ENCODE measurements at places on chromosomes 13 and 19. TPM values are rescaled to one million over a fixed set of nuclear protein-coding genes. Genes with fewer than 3 reads are reported as not detected.
A peak's percentile ranks its signal among the peaks of the same experiment; 100 is the strongest.

GRCh38 chr13:88676016-88676415, 1004.8 kb downstream of the SLITRK5 start:
- no peak for DNase-seq

The SIGLEC12 gene
- not detected for polyA plus RNA-seq

The ARL11 gene
- polyA plus RNA-seq = 0.45 TPM

- DNase-seq = peak; percentile 76
Measured at GRCh38 chr19:39307822-39308530, 11.8 kb downstream of the IFNL1 start.

- no peak for DNase-seq
Measured at GRCh38 chr19:57302020-57302465, 18.2 kb upstream of the ZNF543 start.

- DNase-seq = no peak
Measured at GRCh38 chr13:48733739-48734335, 80.1 kb downstream of the CYSLTR2 start.

DNA sequence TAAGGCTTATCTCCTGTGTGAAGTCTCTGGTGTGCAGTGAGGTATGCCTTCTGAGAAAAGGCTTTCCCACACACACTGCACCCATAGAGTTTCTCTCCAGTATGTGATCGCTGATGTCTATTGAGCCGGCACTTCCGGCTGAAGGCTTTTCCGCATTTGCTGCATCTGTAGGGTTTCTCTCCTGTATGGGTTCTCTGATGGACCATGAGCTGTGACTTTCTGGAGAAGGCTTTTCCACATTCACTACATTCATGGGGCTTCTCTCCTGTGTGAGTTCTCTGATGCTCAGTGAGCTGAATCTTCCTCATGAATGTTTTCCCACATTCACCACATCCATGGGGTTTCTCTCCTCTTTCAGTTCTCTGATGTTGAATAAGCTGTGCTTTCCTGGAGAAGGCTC, 14.7 kb downstream of the ZNF577 start:
- no peak for DNase-seq

The EFNA2 gene
- 4.0 TPM for polyA plus RNA-seq

The RNF113B gene
- polyA plus RNA-seq = not detected

The SIGLEC8 gene
- polyA plus RNA-seq = not detected

GRCh38 chr19:56170261-56170660, 5.5 kb upstream of the GALP start:
- no peak for DNase-seq

The DNAAF3 gene
- polyA plus RNA-seq = 8.0 TPM

DNA sequence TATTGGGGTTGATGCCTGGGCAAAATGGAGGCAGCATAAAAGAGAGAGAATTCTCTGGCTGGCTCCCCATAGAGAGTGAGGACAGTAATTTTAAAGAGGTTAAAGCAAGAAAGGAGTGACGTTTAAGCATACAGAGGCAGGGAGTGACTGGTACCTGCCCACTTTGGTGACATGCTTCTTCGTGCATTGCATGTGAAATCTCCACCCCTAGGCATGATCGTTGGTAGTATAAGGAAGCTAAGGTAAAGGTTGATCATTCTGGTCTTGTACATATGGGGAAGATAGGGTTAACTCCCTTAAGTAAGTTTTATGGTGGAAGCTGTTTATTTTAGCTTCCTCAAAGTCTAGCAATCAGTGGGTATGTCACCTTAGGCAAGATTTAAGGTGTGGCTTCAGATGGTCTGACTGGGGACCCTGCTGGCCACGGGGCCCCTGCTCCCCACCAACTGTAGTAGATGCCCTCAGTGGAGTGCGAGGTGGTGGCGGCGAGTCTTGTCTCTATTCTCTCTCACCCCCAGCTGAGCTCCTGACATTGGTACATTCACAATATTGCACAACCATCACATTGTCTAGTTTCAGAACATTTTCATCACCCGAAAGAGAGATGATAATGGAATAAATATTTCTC, 797.5 kb upstream of the SPRY2 start:
- no peak for DNase-seq

DNA sequence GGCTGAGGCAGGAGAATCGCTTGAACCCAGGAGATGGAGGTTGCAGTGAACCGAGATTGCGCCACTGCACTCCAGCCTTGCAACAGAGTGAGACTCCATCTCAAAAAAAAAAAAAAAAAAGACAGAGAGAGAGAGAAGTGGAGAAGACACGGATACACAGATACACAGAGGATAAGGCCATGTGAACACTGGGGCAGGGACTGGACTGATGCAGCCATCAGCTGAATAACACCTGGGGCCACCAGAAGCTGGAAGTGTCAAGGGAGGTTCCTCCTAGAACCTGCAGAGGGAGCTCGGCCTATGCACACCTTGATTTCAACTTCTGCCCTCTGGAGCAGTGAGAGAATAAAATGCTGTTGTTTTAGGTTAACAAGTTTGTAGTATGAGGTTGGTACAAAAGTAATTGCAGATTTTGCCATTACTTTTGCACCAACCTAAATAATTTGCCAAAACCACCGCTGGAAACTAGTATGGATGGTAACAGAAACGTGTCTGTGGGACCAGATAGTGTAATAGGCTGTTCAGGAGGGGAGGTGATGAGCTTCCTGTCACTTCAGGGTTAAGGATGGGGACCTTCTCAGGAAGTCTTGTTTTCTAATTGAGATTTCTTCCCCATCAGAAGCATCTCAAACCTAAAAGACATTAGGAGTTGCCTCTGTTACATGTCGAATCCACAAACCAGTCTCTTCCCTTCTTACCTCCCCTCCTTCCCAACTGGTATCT, 36.4 kb upstream of the IGSF23 start:
- no peak for DNase-seq

DNA sequence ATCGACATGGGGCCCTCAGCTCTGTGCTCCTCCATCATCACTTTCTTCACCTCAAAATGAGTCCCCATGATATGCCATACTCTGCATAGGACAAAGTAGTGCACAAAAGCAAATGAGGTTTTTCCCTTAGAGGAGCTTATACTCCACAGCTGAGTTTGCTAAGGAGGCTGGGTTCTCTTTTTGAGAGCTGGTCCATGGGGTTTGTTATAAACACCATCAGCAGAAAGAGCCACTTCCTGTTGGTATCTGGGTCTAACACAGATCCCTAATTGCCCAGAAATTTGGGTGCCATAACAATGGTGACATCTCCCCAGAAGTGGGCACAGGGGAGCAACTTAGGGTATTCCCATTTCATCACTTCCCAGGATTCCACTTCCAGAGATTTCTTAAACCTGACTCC, 395.7 kb downstream of the FOXO1 start:
- DNase-seq = no peak

GRCh38 chr19:40614622-40615411, 13.6 kb downstream of the LTBP4 start:
- DNase-seq = peak; percentile 93

The MYO16 gene
- 0.02 TPM for polyA plus RNA-seq

All from H1 (cell line).